ENCODE measurements at places on chromosomes 7 and 10.

GRCh38 chr10:43209651-43210141 lies 57.2 kb downstream of the RASGEF1A start:
- H3K27me3 ChIP-seq: no peaks in the 10 kb centered on the region
- DNase-seq: no peak
- no peak overlapping the region for H3K27ac ChIP-seq
- no peaks in the 10 kb centered on the region for H3K4me1 ChIP-seq
- H3K36me3 ChIP-seq: no peaks in the 10 kb centered on the region

- DNase-seq: no peak
- no peak overlapping the region for H3K4me3 ChIP-seq
- H3K27ac ChIP-seq: no peak overlapping the region
- H3K27me3 ChIP-seq: no peaks in the 10 kb centered on the region
Measured at GRCh38 chr10:26481315-26481692, 43.2 kb downstream of the APBB1IP start.

DNA sequence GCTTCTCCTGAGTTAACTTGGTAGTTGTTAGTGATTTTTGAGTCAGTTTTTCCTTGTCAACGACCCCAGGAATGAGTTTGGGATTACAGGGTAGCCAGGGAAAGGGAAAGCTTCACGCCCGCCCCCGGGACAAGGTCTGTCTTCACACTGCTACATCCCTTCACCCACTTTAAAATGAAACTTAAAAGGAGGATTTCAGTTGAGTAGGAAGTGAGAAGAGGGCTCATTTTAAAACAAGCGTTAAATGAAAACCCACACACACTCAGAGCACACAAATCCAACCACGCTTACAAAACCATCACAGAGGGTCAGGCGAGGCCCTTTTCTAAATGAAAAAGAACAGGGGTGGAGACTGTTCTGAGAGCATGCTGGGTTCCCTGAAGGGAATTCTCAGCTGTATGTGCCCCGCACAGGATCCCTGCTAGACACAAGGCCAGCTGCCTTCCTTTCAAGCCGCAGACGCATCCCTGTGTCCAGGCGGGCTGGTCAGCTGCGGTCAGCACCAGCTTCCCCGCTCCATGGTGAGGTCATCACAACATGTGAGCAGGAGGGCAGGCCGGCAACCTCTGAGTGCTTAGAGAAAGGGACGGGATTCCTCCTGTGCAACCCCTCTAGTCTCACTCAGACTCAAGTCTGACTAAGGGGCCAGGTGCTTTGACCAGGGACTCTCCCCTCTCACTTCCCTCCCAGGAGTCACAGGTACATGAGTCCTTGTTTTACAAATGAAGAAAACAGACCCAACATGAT lies 111.8 kb downstream of the EGFR start:
- H3K27me3 ChIP-seq: no peaks in the 10 kb centered on the region
- no peak overlapping the region for H3K4me3 ChIP-seq
- no peak for DNase-seq
- peaks cover 3% of the 10 kb centered on the region for H3K36me3 ChIP-seq
- H3K4me1 ChIP-seq: peaks cover 10% of the 10 kb centered on the region

GRCh38 chr7:105892387-105892786 lies 16.0 kb upstream of the ATXN7L1 start:
- H3K27ac ChIP-seq: no peak overlapping the region
- no peak for DNase-seq
- H3K4me3 ChIP-seq: no peak overlapping the region

GRCh38 chr10:7159928-7160327 lies 250.9 kb downstream of the SFMBT2 start:
- H3K27me3 ChIP-seq: no peaks in the 10 kb centered on the region
- peaks cover 2% of the 10 kb centered on the region for H3K36me3 ChIP-seq
- H3K27ac ChIP-seq: no peak overlapping the region
- no peak for DNase-seq

- no peak overlapping the region for H3K4me3 ChIP-seq
- H3K27ac ChIP-seq: no peak overlapping the region
- no peaks in the 10 kb centered on the region for H3K36me3 ChIP-seq
- no peak for DNase-seq
Measured at GRCh38 chr10:61933859-61934555, 32.5 kb downstream of the ARID5B start.

GRCh38 chr10:77007834-77008233 lies 629.8 kb downstream of the KCNMA1 start:
- no peaks in the 10 kb centered on the region for H3K27me3 ChIP-seq
- H3K27ac ChIP-seq: no peak overlapping the region
- H3K36me3 ChIP-seq: no peaks in the 10 kb centered on the region
- H3K4me1 ChIP-seq: no peaks in the 10 kb centered on the region

DNA sequence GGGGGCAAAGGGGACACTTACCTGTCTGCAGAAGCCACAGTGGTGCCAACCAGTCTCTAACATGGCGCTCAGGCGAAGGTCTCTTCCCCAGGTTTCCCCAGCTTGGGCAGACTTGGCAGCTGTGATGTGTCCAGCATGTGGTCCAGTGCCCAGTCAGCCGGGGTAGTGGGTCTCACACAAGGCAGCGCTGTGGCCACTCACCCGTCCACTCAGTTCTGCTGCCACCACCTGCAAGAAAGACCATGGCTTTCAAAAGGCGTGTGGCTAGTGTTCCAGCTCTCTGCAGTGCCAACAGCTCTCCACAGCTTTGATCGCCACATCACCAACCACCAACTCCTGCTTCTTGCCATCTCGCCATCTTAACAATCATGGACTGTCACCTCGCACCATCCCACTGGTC lies 259.6 kb downstream of the USP6NL start:
- no peak for DNase-seq
- H3K27ac ChIP-seq: no peak overlapping the region
- no peaks in the 10 kb centered on the region for H3K4me1 ChIP-seq
- no peak overlapping the region for H3K4me3 ChIP-seq
- no peaks in the 10 kb centered on the region for H3K36me3 ChIP-seq

- no peaks in the 10 kb centered on the region for H3K36me3 ChIP-seq
- no peak overlapping the region for H3K27ac ChIP-seq
- H3K4me3 ChIP-seq: no peak overlapping the region
- H3K4me1 ChIP-seq: no peaks in the 10 kb centered on the region
- no peak for DNase-seq
Measured at GRCh38 chr7:91367812-91368578, 103.8 kb downstream of the FZD1 start.

- no peaks in the 10 kb centered on the region for H3K36me3 ChIP-seq
- no peak for DNase-seq
- peaks cover 3% of the 10 kb centered on the region for H3K4me1 ChIP-seq
- H3K27me3 ChIP-seq: peaks cover 3% of the 10 kb centered on the region
- no peak overlapping the region for H3K4me3 ChIP-seq
Measured at GRCh38 chr7:108290459-108291151, 160.4 kb upstream of the LAMB4 start.

DNA sequence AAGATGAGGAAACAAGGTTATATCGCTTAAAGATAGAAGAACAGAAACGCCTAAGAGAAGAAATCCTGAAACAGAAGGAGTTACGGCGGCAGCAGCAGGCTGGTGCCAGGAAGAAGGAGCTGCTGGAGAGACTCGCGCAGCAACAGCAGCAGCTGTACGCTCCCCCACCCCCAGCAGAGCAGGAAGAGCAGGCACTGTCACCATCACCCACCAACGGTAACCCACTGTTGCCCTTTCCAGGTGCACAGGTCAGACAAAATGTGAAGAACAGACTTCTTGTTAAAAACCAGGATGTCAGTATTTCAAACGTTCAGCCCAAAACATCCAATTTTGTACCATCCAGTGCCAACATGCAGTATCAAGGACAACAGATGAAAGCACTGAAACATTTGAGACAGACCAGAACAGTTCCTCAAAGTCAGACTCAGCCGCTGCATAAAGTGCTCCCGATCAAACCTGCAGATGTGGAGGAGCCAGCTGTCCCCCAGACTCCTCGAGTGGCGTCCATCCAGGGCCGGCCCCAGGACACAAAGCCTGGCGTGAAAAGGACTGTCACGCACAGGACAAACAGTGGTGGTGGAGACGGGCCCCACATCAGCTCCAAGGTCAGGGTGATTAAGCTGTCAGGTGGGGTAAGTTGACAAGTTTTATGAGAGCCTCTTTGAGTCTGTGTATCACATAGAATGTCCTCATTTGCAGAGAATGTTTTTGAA lies 67.1 kb downstream of the SHH start:
- H3K27ac ChIP-seq: no peak overlapping the region
- no peak for DNase-seq
- H3K27me3 ChIP-seq: no peaks in the 10 kb centered on the region
- H3K36me3 ChIP-seq: peaks cover 51% of the 10 kb centered on the region
- no peak overlapping the region for H3K4me3 ChIP-seq

DNA sequence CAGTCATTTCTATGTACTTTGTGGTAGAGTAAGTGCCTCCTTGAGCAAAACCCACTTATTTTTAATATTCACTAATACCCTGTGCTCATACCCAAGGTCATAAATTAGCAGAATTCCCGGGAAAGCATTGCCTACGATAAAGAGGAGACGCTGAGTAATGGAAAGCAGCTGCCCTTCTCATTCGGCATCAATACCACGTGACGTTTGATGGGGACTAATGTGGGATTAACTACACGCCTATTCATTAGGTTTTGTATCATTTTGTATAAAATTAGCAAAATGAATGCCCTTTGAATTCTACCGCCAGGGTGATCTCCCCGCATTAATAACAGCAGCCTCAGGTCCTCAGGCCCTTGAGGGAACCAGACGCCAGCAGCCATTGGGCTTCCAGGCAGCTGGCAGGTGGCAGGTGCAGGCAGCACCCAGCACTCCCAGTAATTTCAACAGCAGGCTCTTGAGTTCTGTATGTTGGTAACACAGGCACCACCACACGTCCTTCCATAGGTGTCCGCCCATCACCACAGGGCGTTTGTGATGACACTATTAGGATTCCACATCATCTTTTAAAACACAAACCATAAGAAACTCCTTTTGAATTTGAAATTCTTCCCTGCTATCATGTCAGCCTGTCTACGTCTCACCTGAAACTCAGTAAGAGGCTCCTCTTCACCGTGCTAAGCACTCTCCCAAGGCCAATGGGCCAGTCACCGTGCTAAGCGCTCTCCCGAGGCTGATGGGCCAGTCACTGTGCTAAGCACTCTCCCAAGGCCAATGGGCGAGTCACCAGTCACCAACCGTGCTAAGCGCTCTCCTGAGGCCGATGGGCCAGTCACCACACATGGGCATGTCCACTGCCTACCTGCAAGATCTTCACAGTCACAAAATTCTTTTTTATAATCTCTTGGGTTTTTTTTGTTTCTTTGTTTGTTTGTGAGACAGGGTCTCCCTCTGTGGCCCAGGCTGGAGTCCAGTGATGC lies 509.4 kb downstream of the PTPRN2 start:
- no peak for DNase-seq
- H3K27ac ChIP-seq: no peak overlapping the region
- H3K4me3 ChIP-seq: no peak overlapping the region
- no peaks in the 10 kb centered on the region for H3K36me3 ChIP-seq
- H3K4me1 ChIP-seq: no peaks in the 10 kb centered on the region

DNA sequence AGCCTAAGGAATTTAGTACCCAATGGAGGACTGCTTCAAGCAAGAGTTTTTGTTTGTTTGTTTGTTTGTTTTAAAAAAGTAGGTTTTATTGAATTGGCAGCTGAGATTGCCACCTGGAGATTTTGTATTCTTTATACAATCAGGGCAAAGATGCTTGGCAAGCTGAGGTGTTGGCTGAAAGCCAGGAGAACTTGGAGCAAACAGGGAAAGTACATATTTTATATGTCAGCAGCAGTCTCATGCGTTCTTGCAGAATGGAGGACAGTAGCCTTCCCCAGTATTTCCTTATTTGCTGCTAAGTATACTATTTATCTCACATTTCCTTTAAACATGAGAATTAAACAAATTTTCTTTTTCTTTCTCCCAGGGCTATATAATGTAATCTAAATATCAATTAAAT lies 22.6 kb upstream of the ICA1 start:
- DNase-seq: no peak
- H3K36me3 ChIP-seq: no peaks in the 10 kb centered on the region
- H3K4me3 ChIP-seq: no peak overlapping the region
- no peaks in the 10 kb centered on the region for H3K4me1 ChIP-seq
- no peak overlapping the region for H3K27ac ChIP-seq
- no peaks in the 10 kb centered on the region for H3K27me3 ChIP-seq

DNA sequence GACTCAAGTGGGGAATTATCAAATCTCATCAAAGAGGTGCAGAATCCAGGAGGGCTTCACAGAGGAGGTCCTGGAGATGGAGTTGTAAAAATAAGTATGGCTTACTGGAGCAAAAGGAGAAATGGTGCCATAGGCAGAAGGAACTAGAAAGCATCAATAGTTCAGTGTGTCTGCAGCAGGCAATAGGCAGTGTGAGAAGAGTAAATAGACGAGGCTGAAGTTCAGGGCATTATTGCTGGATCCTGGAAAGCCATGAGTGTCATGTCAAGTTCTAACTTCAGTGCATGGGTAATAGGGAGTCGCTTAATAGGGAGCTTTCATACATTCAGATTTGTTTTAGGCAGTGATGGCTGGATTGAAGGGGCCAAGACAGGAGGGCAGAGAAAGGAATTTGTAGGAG lies 39.3 kb downstream of the CYP26A1 start:
- H3K4me3 ChIP-seq: no peak overlapping the region
- DNase-seq: no peak
- H3K4me1 ChIP-seq: no peaks in the 10 kb centered on the region
- H3K36me3 ChIP-seq: no peaks in the 10 kb centered on the region

GRCh38 chr10:119231654-119232053 lies 24.3 kb downstream of the GRK5 start:
- no peak overlapping the region for H3K4me3 ChIP-seq
- H3K27me3 ChIP-seq: no peaks in the 10 kb centered on the region
- no peak overlapping the region for H3K27ac ChIP-seq
- H3K36me3 ChIP-seq: no peaks in the 10 kb centered on the region
- H3K4me1 ChIP-seq: no peaks in the 10 kb centered on the region

DNA sequence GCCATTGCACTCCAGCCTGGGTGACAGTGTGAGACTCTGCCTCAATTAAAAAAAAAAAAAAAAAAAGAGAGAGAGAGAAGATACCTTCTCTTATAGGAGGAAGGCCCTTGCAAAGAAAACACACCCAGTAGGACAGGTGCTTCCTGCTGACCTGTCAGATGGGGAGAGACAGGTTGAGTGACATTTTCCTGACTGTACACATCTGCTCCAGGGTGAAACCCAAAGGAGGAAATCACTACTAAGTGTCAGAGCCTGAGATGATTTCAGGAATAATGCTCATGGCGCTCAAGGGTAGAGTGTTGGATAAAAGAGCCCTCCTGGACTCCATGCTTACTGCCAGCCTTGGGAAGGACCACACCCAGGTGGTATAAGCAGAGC lies 1.7 kb upstream of the STN1 start:
- H3K27ac ChIP-seq: no peak overlapping the region
- DNase-seq: no peak
- H3K36me3 ChIP-seq: no peaks in the 10 kb centered on the region
- peaks cover 11% of the 10 kb centered on the region for H3K4me1 ChIP-seq

DNA sequence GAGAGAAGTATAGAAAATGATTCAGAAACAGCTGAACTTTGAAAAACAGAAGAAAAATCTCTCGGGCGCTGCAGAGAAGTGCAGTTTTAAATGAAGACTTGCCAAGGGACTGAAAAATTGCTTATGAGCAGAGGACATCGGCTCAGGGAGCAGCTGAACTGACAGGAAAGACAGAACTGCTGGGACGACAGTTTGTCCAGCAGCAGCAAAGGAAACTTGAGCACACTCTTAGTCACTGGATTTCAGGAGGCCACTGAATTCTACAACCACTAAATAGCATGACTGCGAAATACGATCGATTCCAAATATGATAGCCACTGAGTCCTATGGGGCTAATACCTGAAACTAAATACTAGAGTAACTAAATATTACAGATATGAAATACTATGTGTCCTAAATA lies 43.0 kb downstream of the LEP start:
- no peak for DNase-seq
- no peak overlapping the region for H3K4me3 ChIP-seq
- H3K27me3 ChIP-seq: no peaks in the 10 kb centered on the region
- H3K4me1 ChIP-seq: no peaks in the 10 kb centered on the region

GRCh38 chr10:31374146-31374696 lies 55.2 kb downstream of the ZEB1 start:
- H3K4me1 ChIP-seq: no peaks in the 10 kb centered on the region
- no peak overlapping the region for H3K4me3 ChIP-seq

Measured in liver (tissue), 10 donors.